ENCODE measurements at places on chromosomes 4 and X. TPM values are rescaled to one million over a fixed set of nuclear protein-coding genes. Genes with fewer than 3 reads are reported as not detected.

DNA sequence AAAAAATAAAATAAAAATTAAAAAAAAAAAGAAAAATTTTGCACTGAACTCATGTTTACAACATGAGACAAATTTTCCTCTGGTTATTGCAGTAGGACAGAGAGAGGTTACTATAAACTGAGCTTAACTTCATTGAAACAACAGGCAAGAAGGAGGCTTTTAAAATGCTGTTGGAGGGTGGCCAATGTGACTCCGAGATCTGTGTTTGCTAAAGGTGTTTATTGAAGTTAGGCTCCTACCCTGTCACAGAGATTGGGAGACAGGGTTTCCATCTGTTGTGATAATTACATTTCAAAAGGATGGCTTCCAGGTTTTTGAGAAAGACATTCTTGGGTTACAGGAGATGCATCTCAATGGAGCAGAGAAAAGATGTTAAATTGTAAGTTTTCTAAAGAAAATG is 370.5 kb upstream of the HS3ST1 start:
- DNase-seq = no peak

DNA sequence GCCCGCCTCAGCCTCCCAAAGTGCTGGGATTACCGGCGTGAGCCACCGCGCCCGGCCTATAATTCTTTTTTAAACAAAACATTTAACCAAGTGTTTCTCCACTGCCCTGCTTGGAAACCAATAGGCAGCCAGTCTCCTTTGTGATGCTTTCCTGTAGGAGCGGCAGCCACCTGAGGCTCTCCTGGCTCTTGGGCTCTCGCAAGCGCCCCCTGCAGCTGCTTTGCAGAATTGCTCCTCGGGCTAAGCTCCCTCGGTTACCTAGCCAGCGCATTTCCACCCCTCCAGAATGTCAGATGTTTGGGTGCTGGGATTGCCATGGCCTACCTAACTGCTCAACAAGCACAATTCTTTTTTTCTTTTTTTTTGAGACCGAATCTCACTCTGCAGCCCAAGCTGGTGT is 7.7 kb downstream of the S100P start:
- no peak for DNase-seq

GRCh38 chr4:174120446-174121295 is 162.8 kb downstream of the FBXO8 start:
- DNase-seq = peak; percentile 4

DNA sequence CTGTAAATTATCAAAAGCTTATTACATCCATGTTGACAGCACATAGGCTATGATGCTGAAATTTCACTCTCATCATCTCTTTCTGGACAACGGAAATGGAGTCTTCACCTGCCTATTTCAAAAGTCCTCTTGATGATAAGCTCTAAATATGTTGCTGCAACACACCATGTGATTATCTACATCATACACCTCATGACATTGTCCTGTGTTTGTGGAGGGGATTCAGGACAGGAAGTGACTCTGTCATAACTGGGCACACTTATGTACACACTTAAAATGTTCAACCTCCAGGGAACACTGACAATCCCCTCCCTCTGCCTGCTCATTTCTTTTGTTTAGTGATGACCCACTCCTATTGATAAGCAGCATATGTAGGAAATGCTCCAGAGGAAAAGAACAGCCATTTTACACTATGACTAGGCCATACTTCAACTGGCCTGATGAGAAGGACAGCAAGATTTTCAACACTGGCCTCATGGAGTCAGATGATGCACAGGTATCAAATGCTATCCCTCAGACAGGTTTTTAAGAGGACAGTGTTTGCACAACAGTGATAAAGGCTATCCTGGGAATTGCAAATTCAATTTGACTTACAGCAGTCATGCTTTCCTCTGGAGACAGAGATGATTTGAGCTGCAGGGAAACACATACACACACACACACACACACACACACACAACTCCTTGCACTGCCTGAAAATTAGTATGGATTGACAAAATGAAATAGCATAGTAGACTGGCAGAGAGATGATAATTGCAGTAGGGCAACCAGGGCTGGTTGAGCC is 163.3 kb upstream of the RASGEF1B start:
- no peak for DNase-seq

- DNase-seq = no peak
These were observed 14.1 kb upstream of the CXCL6 start for GRCh38 chr4:73822389-73822788.

GRCh38 chr4:172287117-172287516 is 473.9 kb downstream of the GALNTL6 start:
- DNase-seq = no peak

DNA sequence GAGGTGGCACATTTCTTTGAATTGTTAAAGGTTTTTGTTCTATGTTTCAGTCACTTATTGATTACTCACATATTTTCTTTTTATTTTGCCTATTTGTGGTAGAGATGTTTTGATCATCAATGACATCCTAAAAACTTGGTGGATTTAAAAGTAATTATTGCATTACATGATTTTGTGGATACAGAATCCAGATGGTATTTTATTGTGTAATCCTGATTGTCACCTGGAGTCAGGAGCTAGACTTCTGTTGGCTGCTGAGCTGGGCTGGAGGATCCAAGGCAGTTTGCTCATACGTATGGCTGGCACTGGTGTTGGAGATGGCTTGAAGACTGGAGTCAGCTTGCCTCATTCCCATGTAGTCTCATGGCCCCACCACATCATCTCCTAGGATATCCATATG is 1009.6 kb upstream of the PCDH7 start:
- no peak for DNase-seq

- DNase-seq = no peak
These were observed 173.4 kb upstream of the JADE1 start for GRCh38 chr4:128635955-128636560.

GRCh38 chr4:87490664-87491369 is 38.4 kb downstream of the SPARCL1 start:
- DNase-seq = no peak

GRCh38 chr4:185068837-185069236 is 50.5 kb downstream of the HELT start:
- no peak for DNase-seq

- peak; percentile 71 for DNase-seq
These were observed 57.4 kb downstream of the TSC22D3 start for GRCh38 chrX:107718156-107718621.

DNA sequence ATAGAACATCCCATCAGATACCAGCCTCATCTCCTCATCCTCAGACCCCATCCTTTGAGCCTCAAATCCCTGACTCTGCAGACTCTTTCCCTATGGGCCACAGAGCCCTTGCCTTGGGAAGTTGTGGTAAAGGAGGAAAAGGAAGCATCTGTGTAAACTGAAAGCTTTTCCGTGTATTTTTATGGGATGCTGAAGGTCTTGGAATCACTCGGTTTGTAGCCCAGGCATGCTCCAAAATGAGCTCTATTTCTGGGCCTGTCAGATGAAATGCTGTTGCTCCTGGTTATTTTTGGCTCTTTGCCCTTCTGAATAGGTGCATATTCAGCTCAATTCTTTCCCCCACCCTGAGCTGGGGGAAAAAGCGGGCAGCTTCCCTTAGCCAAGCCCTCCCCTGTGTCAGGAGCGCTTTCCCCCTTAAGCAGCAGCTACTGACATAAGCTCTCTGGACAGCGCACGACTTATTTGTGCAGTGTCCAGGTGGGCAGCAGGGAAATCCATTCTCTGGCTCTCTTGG is 5.0 kb upstream of the SEL1L3 start:
- DNase-seq = no peak

- no peak for DNase-seq
These were observed 42.1 kb downstream of the NFKB1 start for GRCh38 chr4:102543030-102543928.

DNA sequence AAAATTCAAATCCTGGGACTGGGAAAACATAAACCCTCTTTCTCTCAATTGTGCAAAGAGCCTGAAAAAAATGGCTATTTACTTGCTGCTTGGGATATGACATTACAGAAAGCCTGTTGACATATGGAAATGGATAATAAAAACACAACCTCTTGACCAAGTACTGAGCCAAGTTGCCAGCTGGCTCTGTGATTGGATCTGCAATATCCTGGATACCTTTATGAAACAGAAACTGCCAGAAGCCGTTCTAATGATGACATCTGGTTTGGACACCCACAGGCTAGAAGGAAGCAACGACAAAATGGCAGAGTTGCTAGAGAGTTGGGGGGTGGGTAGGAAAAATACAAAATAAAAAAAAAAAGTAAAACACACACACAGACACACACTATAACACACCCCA is 481.4 kb downstream of the FAT4 start:
- DNase-seq = no peak

DNA sequence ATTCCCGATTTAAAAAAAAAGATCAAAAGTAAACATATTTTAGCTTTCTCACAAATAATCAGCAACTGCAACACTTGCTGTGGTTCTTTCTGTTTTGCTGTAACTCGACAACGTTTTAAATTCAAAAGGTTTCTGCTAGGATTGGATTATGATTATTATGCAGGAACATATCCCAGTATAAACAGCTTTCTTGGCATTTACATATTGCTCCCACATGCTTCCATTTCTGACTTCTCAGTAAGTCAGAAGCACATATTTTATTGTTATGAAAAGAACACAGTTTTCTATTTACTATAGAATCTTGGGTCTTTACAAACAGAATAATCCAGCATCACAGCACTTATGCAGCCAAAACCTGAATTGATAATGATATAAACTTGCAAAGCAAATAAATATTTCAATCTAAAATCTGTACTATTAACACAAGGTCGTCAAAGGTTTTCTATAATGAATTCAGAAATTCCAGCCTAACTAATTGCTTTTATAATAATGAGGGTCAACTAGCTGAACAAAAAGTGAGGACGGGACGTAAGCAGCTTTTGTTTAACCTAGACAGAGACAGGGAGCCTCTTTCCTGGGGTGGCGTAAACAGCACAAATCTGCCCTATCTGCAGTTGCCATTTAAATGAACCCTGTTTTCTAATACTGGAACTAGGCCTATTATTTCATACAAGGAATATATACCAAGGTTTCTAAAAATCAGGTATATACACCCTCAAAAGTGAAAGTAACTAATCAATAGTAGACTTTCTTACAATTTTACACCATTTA is 9.8 kb upstream of the PCDH18 start:
- DNase-seq = no peak

GRCh38 chr4:129403848-129404247 is 307.9 kb downstream of the C4orf33 start:
- DNase-seq = no peak

GRCh38 chrX:153546386-153546785 is 28.9 kb downstream of the ATP2B3 start:
- no peak for DNase-seq

DNA sequence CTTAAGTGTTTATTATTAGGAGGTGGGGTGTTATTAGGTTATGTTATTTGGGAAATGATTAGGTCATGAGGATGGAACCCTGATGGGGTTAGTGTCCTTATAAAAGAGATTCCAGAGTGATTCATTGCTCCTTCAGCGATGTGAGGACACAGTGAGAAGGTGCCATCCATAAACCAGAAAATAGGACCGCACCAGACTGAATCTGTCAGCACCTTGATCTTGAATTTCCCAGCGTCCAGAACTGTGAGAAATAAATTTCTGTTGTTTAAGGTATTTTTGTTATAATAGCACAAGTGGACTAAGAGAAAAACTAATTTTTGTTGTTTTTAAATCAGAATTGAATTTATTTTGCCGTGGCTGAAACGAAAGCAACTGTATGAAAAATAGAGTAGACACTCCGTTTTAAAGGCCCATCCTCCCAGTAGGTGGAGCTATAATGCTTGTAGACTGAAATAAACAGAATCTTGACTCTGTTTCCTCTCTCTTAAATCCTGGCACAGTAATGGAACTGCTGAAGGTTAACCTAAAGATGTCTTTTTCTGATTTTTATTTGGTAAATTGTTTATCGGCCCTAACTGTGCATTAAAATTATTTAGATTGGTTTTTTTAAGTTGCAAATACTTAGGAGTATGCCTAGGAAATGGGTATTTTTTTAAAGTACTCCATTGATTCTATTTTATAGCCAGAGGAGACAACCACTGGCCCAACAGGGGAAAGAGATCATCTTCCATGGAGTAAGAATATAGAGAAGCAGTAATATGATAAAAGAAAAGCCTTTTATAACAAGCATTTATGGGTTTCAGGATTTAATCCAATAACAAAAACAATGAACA is 133.2 kb upstream of the ADAMTS3 start:
- peak; percentile 24 for DNase-seq

GRCh38 chrX:30521440-30522182 is 56.0 kb downstream of the TASL start:
- no peak for DNase-seq

- no peak for DNase-seq
These were observed 60.8 kb downstream of the USP9X start for GRCh38 chrX:41145920-41146608.

DNA sequence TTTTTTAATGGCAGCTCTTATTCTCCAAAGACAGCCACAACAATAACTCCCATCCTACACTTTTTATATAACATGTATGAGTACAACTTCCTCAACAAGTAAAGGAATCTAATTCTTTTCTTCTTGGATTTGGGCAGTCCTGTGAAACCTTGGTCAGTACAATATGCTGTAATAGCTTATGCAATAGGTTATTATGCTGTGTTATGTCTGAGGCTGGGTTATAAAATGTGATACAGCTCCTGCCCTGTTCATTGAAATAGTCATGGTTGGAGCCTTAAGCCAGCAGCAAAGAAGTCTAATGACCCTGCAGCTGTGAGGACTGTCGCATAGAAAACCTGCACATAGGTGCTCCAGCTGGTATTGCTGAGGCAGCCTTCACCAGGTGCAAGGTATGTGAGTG is 215.8 kb upstream of the RASGEF1B start:
- no peak for DNase-seq

DNA sequence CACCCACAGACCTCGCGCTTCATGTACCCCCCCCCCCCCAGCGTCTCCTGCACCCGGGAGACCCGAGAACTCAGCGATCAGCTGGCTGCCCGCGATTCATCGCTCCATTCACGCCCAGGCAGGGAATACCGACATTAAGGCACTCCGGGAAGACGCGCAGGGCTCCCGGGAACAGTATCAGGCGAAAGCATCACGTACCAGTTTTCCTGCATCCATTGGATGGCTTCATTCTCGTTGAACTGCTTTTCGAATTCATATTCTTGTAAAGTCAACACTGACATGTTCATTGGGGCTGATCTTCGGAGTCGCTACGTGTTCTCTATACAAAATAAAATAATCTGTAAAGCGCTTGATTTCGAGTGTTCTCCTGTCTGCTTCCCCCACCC is 373 bp downstream of the ELOVL6 start:
- DNase-seq = no peak

- DNase-seq = no peak
These were observed 62.1 kb upstream of the ANTXR2 start for GRCh38 chr4:80134936-80135701.

Gene NDST4
- polyA plus RNA-seq = not detected

Gene CXCL3
- not detected for polyA plus RNA-seq

Gene CYSLTR1
- 26.9 TPM for polyA plus RNA-seq

Gene SYTL5
- not detected for polyA plus RNA-seq

Gene NPNT
- polyA plus RNA-seq = not detected

Gene FAM47E
- 0.18 TPM for polyA plus RNA-seq

Gene NAP1L3
- 3.5 TPM for polyA plus RNA-seq

Gene STPG2
- polyA plus RNA-seq = not detected

Gene G6PD
- polyA plus RNA-seq = 3.8 TPM

Gene MAGEC3
- not detected for polyA plus RNA-seq

Gene HERC5
- 14.4 TPM for polyA plus RNA-seq
